ENCODE measurements at places on chromosomes 1 and 21.

DNA sequence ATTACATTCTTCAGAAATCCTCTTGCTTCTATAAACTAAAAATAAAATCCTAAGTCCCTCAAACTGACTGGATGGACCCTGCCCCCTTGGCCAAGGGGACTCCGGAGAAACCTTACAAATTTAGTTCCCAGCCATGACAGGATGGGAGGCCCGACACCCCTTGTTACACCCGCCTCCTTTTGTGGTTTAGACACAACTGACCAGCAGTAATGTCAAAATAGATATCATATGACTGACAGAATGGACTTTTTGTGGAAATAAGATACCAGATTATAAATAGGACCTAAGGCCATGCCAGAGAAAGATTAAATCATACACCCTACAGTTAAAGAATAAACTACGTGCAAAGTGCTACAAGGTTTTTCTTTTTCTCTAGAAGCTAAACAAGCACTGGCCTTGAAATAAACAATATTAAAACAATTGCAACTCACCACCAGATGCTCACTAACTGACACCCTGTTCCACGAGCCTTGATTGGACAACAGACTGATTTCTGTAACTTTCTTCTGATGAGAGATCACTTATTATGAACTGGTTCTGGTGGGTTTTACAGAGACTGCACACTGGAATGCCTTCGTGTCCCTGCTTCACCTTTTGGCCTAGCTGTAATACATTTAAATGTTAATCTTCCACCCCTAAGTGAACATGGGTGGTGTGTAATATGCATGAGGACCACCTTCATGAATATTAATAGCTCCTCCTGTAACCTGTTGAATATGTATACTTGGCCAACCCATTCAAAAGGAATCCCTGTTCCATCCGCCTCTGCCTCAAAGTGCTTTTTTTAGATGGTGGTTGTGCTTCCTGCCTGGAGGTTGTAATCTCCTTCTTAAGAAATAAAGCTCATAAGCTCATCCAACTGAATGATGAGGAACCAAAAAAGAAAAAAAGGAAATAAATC lies 99.6 kb downstream of the ODF2L start:
- no peak for DNase-seq

DNA sequence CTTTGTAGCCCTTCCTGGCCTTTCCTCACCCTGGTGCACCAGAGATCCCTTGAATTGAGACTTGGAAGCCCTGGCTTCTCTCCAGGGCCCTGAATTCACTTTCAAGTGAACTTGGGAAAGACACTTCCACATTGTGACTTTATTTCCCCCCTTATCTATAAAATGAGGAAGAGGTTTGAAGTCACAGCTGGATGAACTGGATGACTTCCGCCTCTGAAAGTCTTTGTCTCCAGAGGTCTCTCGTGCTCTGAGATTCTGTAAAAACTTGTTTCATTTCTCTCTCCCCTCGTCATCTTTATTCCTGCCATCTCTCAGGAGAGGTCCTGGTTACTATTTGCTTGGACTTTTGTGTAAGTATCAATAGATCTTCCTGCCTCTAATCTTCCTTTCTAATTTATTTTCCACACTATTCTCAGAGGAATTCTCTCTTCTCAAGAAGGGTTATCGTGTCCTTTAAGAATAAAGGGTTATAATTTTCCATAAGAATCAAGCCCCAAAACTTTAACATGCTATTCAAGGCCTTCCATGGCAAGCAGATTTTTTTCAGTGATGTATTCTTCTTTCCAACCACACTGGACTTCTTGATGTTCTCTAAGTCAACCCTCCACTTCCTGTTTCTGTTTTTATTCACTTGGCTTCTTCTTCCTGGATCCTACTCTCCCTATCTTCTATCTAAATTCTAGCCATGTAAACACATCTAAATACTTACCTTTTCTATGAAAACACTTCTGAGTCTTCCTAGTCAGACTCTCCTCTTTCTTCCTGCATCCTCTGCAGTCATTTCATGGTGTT lies 6.5 kb upstream of the RPTN start:
- DNase-seq = no peak

GRCh38 chr1:53684741-53685140 lies 54.2 kb downstream of the GLIS1 start:
- DNase-seq = no peak

GRCh38 chr1:70265946-70266345 lies 44.8 kb downstream of the SRSF11 start:
- DNase-seq = no peak

Data from NCI-H1105 treated with DMSO at 0.1 percent for 48 hours (cell line).